ENCODE measurements at places on chromosomes 13 and 19.

GRCh38 chr19:1080360-1081161 lies 13.6 kb downstream of the ARHGAP45 start:
- DNase-seq = no peak

DNA sequence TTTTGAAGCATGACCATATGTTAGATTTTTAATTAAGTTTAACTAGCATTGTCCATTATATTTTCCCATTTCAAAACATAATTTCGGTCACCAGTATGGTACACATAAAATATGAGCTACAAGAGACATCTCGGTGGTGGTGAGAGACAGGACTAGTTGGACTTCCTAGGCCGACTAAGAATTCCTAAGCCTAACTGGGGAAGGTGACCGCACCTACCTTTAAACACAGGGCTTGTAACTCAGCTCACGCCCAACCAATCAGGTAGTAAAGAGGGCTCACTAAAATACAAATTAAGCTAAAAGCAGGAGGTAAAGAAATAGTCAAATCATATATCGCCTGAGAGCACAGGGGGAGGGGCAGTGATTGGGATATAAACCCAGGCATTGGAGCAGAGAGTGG lies 22.9 kb downstream of the DNAJC15 start:
- no peak for DNase-seq

- no peak for DNase-seq
These were observed 86.7 kb downstream of the COL4A2 start for GRCh38 chr13:110393761-110394160.

DNA sequence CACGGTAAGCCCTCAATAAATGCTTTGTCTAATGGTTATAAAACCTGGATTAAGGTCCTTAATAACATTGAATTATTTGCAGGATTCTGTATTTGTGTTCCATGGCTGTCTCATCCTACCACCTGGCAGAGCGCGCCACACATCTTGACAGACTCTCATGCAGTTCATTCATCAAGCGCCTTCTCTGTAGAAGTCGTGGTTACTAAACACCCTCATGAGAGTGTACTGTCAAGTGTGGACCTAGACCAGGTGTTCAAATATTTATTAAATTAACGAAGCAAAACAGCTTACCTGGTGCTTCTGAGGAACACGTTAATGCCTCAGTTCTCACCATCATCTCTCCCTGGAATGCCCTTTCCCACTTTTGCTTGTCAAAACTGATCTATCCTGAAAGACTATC lies 13.1 kb upstream of the FBXL3 start:
- DNase-seq = peak; percentile 54

GRCh38 chr13:41614671-41615527 lies 157.5 kb downstream of the RGCC start:
- no peak for DNase-seq

GRCh38 chr13:97538203-97538602 lies 104.2 kb downstream of the RAP2A start:
- no peak for DNase-seq

DNA sequence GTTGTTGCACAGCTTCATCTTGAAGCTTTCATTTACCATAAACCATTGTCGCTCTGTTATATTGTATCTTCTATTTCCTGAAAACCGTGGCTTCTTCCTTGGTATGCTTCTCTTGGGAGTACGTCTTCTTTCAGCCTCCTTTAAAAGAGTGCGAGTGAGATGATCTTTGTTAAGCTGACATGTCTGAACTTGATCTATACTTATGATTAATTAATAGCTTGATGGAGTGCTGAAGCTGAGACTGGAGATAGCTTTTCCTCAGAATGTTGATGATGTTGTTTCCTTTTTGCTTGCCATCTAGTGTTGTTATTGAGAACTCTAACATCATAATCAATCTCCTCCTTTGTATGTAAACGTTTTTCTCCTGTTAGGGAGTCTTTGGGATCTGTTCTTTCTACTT lies 529.3 kb upstream of the SPRY2 start:
- DNase-seq = no peak
